Progenitor cell of endocrine pancreas (in vitro differentiated cells): ENCODE measurements at places on chromosomes 7 and 10.

DNA sequence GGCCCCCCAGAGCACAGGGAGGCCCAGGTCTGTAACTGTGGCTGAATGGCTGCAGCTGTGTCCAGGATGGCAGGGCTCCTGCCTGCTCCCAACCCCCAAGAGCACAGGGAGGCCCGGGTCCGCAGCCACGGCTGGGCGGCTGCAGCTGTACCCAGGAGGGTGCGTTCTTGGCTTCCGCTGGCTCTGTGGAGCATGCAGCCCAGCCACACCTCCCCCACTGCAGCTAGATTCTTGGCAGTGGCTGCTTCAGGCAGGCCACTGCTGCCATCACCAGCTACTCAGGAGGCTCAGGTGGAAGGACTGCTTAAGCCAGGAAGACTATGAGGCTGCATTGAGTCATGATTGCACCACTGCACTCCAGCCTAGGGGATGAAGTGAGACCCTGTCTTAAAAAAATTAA lies 27.9 kb downstream of the C7orf25 start:
- DNase-seq, result no peak

DNA sequence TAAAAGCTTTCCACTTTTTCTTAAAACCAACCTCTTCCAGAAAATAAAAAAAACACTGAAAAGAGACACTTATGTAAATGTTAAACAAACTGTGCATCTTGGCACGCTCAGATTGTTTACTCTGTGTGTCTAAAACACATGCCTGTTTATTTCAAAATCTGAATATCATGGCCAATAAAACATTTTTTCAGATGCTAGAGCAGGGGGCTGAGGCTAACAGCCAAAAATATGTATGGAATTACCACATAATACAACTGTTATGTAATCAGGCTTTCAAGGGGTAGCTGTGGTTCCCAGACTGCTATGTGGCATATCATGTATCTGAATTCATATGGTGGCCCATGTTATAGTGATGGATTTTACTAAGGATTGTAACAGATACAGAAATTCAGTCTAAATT lies 130.4 kb downstream of the HIBADH start:
- no peak for DNase-seq

GRCh38 chr10:117164592-117165537 lies 26.8 kb upstream of the VAX1 start:
- no peak for DNase-seq

- DNase-seq, result peak; percentile 4
Measured at GRCh38 chr7:30931161-30931928, 19.7 kb downstream of the AQP1 start.

DNA sequence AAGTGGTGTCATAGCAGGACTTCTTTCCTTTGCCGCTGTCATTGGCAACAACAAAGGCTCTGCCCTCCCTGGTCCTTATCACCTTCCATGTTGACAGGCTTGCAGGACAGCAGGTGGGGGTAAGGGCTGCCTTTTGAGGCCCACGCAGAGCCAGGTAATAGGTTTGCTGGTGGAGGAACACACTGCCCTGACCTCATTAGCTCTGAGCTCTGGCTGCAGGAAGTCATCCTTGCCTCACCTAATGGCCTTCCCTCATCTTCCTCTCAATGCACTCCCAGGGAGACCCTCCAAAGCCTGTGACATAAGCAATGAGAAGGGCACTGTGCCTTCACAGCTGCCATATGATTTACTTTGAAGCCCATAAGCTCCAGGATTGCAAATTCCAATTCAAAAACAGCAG lies 1205.2 kb upstream of the AUTS2 start:
- no peak for DNase-seq
